ENCODE measurements at places on chromosomes 4 and X.

DNA sequence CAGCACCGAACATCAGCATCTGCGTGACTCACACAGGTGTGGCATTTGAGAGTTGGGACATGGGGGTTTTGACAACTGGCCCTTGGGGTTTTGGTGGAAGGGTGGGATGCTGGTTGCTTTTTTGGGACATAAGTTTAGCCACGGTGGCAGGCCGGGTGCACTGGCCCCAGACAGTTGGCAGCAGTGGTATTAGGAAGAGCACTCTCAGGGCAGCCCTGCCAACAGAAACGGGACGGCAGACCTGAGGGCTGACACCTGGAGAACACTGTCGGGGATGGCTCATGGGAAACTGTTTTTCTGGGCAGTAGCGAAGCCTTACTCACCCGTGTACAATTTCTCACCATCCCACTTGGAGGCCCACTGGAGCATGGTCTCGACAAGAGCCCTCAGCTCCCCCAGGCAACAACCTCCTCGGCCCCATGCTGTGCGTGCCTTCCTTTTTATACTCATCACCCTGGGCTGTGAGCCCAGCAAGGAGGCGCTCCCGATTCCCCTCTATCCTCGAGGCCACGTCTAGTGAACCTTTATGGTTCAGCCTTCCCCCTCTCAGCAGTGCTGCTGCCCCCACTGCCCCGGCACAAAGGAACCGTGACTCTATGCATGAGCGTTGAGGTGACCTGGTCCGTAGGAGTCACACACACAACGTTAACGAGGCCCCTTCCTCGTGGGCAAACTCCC lies 30.6 kb downstream of the WDR1 start:
- no peak for DNase-seq

DNA sequence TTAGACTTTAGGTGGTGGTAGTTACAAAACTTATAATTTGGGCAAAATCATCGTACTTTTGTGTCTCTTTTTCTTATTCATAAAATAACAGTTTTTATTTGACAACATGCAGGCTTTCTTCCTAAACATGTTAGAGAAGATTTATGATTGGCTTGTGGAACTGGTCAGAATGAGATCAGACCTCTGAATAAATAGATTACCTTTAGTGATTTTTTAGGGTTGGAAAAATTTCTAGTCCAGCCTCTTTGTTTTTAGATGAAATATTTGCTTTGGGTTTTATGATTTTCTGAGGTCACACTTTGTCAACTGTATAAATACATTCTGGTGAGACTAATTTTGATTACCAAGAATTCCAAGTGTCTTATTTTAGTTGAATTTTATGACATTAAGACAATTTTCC lies 29.2 kb downstream of the MOB1B start:
- DNase-seq: no peak

GRCh38 chr4:6716958-6717655 lies 1.1 kb downstream of the BLOC1S4 start:
- DNase-seq: no peak

- no peak for DNase-seq
Observed at GRCh38 chr4:183266371-183266770, 53.7 kb downstream of the CLDN22 start.

DNA sequence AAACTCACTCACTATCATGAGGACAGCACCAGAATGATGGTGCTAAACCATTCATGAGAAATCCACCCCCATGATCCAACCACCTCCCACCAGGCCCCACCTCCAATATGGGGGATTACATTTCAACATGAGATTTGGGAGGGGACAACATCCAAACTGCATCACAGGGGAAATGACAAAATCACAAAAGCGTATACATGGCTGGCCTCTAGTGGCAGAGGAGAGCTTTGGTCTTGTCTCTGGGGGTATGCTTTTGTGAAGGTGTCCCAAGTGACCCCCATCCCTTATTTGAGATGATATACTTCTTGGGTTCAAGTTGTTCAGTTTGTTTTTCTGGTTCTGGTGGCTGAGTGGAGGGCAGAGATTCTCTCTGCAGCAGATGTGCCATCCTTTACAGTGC lies 8.5 kb upstream of the SETD7 start:
- no peak for DNase-seq

- no peak for DNase-seq
Observed at GRCh38 chr4:52106191-52106590, 55.1 kb downstream of the SPATA18 start.

- no peak for DNase-seq
Observed at GRCh38 chrX:138150709-138151108, 560.8 kb downstream of the FGF13 start.

- DNase-seq: peak; percentile 66
Observed at GRCh38 chr4:22607382-22607781, 85.4 kb upstream of the GBA3 start.

- no peak for DNase-seq
Observed at GRCh38 chrX:121132675-121133074, 85.3 kb downstream of the GLUD2 start.

- DNase-seq: no peak
Observed at GRCh38 chr4:94603170-94603747, 151.5 kb downstream of the PDLIM5 start.

- DNase-seq: peak; percentile 40
Observed at GRCh38 chr4:153326513-153326912, 18.0 kb upstream of the MND1 start.

DNA sequence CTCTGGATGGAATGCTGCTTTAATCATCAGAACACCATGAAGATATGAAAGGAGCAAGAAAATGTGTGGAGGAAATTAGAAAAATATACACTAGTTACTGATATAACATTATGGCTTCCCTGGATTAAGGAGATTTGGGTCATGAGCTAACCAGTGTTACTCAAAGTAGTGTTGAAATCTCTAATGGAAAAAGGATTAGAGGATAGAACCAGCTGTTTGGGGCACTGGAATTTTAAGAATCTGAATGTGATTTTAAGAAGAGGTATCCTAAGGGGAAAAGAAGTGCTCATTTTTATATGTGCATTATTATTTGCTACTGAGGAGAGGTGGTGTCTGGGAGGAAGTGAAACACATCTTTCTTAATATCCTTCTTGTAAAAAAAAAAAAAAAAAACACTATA lies 164.1 kb upstream of the PPARGC1A start:
- no peak for DNase-seq

GRCh38 chr4:42654631-42655268 lies 2.2 kb downstream of the ATP8A1 start:
- DNase-seq: peak; percentile 6

DNA sequence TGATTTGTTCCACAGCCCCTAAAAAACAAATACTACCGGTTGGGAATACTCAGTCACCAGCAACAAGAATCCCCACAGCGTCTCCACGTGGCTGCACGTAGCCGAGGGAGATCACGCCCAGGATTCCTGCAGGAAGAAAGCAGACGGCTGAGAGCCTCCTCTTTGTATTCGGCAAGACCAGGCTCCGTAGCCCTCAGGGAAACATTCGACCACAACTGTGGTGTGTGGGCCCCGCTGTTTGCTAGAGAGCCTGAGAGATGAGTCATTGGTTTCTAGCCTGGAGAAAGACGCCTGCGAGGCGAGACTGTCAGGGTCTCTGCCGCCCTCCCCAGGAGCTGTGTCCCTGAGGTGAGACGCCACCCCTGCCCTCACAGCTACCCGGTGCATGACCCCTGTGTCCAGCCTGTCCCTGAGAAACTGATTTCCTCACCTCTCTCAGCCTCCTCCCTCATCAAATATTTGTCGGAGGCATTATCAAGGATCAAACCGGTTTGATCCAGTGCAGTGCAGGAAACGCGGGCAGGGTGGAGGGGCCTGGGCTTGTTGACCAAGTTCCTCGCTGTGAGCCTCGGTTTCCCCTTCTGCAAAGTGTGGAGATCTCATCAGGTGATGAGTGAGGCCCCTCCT lies 4.7 kb upstream of the S100P start:
- DNase-seq: peak; percentile 78

DNA sequence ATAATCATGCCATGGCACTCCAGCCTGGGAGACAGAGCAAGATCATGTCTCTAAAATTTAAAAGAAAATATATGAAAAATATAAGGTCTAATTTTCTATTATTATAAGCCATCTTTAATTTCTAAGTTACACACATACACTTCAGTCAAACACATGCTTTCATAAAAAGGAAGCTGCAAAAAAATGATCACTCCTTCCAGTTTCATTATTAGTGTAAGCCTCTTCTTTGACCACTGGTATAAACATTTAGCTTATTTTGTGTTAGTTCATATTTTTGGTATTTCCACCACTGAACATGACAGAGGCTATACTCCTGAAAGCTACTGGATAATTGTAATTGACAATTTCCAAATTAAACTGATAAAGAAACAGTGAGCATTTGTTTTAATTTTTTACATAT lies 163.3 kb upstream of the USP38 start:
- DNase-seq: no peak

DNA sequence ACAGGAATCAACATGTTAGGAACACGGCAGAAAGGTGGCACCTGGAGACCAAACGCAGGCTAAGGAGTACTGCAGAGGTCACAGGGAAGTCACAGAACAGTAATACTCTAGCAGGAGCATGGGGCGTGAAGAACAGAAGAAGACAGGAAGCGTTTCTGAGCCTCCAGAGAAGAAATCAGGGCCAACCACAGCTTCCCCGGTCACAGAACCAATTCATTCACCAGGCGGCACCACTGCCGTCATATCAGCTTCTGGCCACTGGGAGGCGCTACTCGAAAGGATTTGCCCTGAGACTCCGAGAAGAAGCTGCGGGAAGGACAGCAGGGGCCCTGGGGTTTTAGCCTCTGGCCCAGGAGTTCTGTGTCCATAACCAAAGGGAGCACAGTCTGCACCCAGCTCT lies 78.0 kb upstream of the DRD5 start:
- peak; percentile 65 for DNase-seq

- no peak for DNase-seq
Observed at GRCh38 chrX:136619899-136620505, 28.0 kb upstream of the CD40LG start.

DNA sequence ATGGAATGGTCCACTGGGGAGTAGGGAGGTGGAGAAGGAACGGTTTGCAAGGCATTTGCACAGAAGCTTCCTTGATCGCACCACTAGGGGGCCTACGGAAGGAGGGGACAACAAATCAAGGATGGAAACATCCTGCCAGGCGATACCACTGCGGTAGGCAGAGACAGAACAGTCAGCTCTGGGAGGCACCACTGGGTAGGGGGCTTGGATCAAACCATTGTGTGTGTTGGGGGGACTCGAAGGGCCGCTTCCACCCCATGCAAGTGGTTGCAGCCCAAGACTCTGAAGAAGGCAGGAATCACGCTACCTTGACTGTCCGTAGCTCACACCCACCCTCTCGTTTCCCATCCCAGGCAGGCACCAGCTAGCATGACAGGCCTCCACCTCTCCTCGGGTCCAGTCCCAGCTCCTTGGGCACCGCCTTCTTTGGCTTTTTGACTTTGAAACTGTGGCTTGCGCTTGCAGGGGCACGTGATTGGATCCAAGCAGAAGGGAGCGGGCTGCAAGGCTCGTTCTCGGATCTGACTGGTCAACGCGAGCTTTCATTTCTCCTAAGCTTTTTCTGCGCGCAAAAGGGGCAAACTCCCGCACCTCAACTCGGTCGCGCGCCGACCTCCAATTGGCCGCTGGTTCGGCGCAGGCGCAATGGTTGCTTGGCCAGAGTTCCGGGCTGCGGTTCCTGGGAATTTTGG lies 28.4 kb downstream of the GAGE1 start:
- DNase-seq: no peak

- DNase-seq: no peak
Observed at GRCh38 chr4:11271263-11271662, 157.4 kb downstream of the HS3ST1 start.
